ENCODE measurements at places on chromosomes 12 and 14. TPM values are rescaled to one million over a fixed set of nuclear protein-coding genes. Genes with fewer than 3 reads are reported as not detected.

The MYF6 gene
- not detected for total RNA-seq

The TTC9 gene
- total RNA-seq: 1.8 TPM

The PPM1H gene
- 7.0 TPM for total RNA-seq

The ZNF891 gene
- total RNA-seq: 0.39 TPM

The TCHP gene
- 18.2 TPM for total RNA-seq

The TMEM30B gene
- total RNA-seq: 0.17 TPM

The NRXN3 gene
- total RNA-seq: 1.2 TPM

Data from A549 treated with CpdA at 1 μM for 4 hours (cell line).